NCI-H460 (cell line): ENCODE measurements at places on chromosomes 5 and 9.

DNA sequence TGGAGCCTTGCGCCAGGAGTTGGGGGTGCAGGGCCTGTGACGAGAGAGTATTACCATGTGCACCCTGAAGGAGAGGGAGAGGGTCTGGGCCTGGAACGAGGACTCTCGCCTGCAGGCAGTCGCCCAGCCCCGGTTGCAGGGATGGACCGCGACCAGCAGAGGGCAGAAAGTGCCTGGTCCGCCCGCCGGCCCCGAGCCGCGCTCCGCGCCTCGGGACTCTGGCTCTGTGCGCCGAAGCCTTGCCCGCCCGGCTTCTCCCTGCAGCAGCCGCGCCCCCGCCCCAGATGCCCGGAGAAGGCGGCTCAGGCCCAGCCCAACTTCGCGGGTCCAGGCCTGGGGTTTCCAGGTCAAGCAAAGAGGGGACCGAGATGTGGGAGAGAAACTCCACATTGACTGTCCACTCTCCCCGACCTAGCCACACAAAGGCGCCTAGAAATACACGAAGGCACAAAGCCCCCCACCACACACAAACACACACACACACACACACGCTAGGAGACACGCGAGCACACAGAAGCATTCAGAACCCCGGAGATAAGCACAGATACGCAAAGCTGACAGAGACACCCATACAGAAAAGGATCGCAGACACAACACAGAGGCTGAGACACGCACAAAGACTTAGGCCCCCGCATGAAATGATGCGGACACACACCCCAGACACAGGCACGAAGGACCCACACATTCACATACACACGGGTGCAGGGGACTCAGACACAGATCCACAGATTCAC lies 2.0 kb upstream of the LMX1B start:
- DNase-seq, result peak; percentile 59

DNA sequence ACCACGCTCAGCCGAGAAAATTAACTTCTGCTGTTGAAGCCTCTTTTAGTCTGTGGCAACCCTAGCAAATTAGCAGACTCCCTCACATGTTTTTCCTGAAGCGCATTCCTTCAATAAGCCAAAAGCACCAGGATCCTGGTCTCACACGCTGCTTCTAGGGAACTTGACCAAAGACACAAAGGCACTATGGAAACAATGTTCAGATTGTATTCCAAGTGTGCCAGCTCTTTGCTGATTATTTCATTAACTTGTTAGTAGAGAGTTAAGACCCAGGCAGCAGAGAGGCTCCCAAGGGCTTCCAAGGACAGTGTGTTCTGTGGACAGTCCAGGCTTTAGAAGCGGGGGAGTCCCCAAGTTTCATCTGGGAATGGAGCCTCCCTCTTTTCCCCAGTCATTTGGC lies 94.4 kb upstream of the BASP1 start:
- no peak for DNase-seq

DNA sequence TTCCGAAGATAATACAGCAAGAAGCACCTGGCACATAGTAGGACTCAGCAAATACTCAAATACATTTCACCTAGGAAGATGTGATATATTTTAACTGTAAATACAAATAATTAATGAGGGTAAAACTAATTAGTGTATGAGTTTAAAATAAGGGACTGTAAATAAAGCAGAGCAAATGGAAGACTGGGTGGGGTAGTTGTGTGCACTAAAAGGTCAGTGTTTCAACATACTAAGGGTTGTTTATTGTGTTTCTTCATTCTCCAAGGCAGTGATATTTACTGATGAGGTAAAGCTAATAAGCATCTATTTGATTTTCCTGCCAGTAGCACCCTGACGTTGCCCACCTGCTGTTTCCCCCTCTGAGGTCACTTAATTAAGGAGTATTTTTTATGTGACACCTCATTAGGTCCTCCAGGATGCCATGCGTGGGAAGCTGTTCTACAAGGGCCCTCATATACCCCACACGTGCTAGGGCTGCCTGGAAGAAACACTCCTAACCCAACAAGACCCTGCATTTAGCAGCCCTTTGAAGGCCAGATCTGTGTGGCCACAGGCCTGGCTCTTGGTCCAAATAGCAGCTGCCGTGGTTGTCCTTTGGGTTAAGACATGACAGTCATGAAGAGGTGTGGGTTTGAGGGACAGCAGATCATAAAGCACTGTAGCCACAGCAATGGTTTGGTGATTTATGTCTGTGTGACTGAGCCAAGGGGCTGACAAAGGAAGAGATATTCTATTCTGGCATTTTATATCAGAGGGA lies 97.5 kb upstream of the RPS23 start:
- DNase-seq, result no peak

GRCh38 chr9:6302417-6302816 lies 25.8 kb upstream of the TPD52L3 start:
- DNase-seq, result no peak

GRCh38 chr5:112935675-112936074 lies 13.6 kb upstream of the REEP5 start:
- no peak for DNase-seq

GRCh38 chr9:135224921-135225541 lies 137.6 kb downstream of the OLFM1 start:
- no peak for DNase-seq

DNA sequence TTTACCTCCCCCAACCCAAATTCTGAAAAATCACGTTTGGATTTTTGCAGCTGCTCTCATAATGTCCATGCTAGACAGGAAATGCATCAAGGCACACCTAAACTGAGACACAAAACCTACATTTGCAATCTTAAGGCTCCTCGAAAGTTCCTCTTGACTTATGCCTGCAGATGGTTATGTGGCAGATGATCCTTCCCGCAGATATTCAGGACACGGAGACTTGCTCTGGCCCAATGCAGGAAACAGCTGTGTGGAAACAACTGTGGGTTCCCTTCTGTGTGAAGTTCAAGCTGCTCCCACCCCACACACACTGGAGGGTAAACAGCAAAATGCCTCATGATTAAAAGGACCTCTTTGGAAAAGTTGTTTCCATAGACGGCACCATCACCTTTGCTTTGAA lies 253.8 kb downstream of the EBF1 start:
- no peak for DNase-seq

DNA sequence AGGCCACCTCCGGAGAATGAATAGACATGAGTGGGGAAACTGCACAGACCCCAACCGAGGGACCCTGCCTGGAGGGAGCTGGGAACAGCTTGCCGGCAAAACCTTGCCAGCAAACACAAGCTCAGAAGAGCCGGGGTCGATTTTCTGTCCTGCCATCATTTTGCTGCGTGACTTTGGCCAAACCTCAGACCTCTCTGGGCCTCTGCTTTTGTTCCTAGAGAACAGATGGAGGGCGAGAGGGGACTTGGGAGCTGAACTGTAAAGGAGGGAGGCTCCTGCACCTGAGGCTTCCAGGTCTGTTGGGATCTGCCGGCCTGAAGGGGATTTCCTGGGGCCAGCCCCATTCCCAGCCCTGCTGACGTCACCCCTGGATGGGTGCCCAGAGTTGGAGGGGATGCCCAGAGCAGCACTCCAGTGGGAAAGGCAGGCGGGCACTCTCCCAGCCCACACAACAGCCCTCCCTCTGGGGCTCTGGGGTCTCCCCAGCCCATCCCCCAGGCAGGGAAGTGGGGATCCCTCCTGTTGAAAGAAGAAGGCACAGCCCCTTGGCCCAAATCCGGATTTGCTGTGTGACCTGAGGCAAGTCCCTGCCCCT lies 40.4 kb upstream of the SYNPO start:
- peak; percentile 11 for DNase-seq

- no peak for DNase-seq
Observed at GRCh38 chr5:447501-447900, 4.5 kb downstream of the EXOC3 start.

DNA sequence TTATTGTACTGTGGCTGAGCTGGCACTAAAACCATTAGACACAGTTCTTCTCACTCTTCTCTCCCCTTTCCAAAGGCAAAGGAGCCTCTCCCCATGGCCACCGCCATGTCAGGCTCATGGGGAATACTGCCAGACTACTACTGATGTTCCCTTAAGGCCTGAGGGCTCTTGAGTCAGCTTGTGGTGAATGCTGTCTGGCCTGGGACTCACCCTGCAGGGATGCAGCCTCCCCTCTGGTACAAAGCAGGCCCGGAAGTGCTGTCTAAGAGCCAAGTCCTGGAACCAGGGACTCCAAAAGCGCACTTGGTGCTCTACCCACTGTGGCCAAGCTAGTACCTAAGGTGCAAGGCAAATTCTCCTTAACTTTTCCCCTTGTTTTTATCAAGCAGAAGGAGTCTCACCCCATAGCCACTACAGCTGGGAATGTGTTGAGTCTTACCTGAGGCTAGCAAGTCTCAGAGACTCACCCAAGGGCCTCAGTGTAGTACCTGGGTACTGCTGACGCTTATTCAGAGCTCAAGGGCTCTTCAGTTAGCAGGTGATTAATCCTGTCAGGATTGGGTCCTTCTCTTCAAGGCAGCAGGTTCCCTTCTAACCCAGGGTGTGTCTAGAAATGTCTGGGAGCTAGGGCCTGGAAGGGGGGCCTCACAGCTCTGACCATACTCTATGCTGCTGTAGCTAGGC lies 33.2 kb upstream of the C5orf46 start:
- no peak for DNase-seq

GRCh38 chr9:27572918-27573633 lies at the start of gene C9orf72:
Gene C9orf72 (minus strand): TSS chr9:27573481. CDS start chr9:27567120, 6,361 bp downstream.
- DNase-seq, result peak; percentile 1

DNA sequence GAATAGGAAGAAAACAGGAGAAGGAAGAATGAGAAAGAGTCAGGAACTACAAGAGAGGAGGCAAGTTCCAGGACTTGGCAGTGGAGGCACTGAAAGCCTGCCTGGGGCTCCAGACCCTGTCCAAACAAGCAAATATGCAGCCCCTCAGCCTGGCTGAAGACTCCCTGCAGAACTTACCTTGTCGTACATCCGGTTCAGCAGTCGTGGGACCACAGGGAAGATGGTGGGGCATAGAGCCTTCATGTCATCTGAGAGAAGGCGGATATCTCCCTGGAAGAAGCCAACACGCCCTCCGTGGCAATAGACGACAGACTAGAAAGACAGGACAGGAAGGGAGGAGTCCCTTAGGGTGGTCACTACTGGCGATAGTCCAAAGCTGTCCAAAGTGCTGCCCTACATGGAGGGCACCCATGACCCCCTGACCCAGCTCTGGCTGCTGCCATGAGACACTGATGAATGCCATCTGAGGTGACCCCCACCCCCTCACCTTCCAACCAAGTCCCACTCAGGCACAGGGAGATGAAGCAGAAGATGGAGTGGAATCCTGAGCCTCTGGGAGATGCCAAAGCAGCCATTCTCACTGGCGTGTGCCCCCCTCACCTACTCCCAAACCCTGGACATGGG lies 27.7 kb upstream of the MEIKIN start:
- DNase-seq, result no peak

- no peak for DNase-seq
Observed at GRCh38 chr5:75640395-75640794, 29.1 kb downstream of the ANKDD1B start.

DNA sequence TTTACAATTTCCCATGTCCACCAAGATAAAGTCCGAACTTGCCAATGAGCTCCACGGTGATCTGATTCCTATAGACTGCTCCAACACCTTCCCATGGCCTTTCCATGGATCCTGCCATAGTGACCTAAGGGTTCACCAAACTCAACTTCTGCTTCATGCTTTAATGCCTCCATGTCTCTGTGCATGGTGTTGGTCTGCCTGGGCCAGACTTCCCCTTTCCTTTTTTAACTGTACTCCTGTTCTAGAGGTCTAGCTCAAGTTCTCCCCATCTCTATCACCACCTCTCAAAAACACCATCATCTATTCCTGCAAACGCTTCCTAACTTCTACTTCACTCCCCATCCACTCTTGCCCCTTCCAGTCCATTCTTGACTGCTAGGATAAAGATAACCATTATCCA lies 14.8 kb upstream of the SMARCA2 start:
- no peak for DNase-seq

- DNase-seq, result no peak
Observed at GRCh38 chr5:171660434-171660833, 125.2 kb upstream of the SMIM23 start.

DNA sequence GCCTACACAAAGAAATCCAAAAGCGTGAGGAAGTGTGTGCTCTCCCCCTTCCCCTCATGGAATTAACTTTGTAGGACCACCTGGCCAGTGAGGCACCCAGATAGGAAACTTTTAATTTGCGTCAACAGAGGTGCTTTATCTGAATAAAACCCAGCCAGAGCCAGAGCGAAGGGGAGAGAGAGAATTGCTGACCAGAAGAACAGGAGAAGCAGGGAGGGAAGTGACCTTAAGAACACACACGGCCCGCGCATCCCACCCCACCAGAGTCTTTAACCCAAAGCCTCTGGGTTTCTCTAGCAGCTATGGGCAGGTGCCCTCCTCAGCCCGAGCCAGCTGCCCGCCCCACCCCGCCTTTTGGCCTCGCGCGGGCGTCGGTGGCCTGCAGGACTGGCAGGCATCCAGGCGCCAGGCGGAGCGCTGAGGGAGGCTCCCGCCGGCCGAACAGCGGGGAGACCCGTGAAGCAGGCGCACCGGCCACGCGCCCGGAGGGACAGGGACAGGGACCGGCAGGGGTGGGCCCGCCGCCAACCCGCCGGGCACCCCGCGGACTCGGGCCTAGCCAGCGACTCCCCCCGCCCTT lies 580 bp downstream of the ERAP1 start:
- peak; percentile 67 for DNase-seq

DNA sequence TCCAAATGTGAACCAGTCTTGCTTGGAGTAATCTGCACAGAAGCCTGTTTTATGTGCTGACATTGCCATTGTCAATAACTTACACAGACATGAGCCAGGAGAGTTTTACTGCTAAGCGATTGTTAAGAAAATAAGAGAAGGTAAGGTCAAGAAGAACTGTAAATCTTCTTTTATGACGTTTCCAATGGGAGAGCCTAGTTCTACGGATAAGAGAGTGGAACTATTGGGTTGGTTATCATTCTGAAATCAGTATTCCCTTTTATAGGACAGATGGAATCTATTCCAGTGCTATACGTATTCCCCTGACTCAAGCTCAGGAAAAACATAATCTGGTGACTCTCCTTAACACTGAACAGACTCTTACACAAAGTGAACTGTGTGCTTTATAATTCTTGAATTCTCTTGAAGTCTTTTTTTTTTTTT lies 137.9 kb upstream of the OTULINL start:
- no peak for DNase-seq

GRCh38 chr9:96487949-96488348 lies 38.0 kb downstream of the HABP4 start:
- DNase-seq, result no peak

- no peak for DNase-seq
Observed at GRCh38 chr5:115096034-115096769, 73.5 kb downstream of the TRIM36 start.

DNA sequence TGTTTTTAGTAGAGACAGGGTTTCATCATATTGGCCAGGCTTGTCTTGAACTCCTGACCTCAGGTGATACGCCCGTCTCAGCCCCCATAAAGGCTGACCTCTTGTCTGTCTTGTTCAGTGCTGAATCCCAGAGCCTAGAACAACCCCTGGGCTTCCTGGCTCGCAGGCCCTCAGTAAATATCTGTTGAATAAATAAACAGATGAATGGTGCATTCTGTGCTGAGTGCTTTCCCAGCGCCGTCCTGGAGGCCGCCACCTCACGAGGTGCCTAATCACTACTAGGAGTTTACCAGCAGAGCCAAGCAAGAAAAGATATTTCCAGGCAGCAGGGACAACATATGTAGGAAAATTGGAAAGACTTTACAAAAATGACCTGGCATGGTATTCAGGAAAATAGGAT lies 88.5 kb downstream of the SNX24 start:
- DNase-seq, result no peak

GRCh38 chr9:129287619-129288305 lies 109.7 kb upstream of the IER5L start:
- no peak for DNase-seq

- no peak for DNase-seq
Observed at GRCh38 chr5:51275428-51275827, 107.8 kb upstream of the ISL1 start.

- DNase-seq, result no peak
Observed at GRCh38 chr9:6899274-6899673, 141.5 kb downstream of the KDM4C start.

- DNase-seq, result no peak
Observed at GRCh38 chr5:1806974-1807373, 5.8 kb downstream of the NDUFS6 start.
